ENCODE measurements at places on chromosomes 12 and 14. TPM values are rescaled to one million over a fixed set of nuclear protein-coding genes. Genes with fewer than 3 reads are reported as not detected.

The PAH gene
- total RNA-seq: not detected

The RAB21 gene
- total RNA-seq: 42.7 TPM

The MTERF2 gene
- 55.3 TPM for total RNA-seq

The TC2N gene
- total RNA-seq: 30.9 TPM

The INSM2 gene
- total RNA-seq: not detected

The LARP4 gene
- total RNA-seq: 87.3 TPM

The PLCZ1 gene
- not detected for total RNA-seq

The FZD10 gene
- total RNA-seq: 10.1 TPM
